ENCODE measurements at places on chromosomes 5 and 9.

- no peak for DNase-seq
Observed at GRCh38 chr5:36052538-36052937, 14.1 kb downstream of the UGT3A2 start.

- no peak for DNase-seq
Observed at GRCh38 chr9:13568841-13569601, 289.5 kb upstream of the MPDZ start.

GRCh38 chr9:18682907-18683306 lies 209.0 kb downstream of the ADAMTSL1 start:
- no peak for DNase-seq

- no peak for DNase-seq
Observed at GRCh38 chr5:163914910-163915309, 409.5 kb downstream of the MAT2B start.

GRCh38 chr5:124544366-124545055 lies 201.9 kb downstream of the ZNF608 start:
- DNase-seq = no peak

GRCh38 chr5:168424594-168425323 lies 61.5 kb upstream of the RARS1 start:
- no peak for DNase-seq
